ENCODE measurements at places on chromosomes 12 and 14. TPM values are rescaled to one million over a fixed set of nuclear protein-coding genes. Genes with fewer than 3 reads are reported as not detected.

AMN gene
- total RNA-seq: under 0.01 TPM

TCL1B gene
- not detected for total RNA-seq

SSPN gene
- total RNA-seq: 2.7 TPM

CAPZA3 gene
- not detected for total RNA-seq

PPP2R5E gene
- total RNA-seq: 24.0 TPM

SLCO1B3 gene
- total RNA-seq: not detected

ANKLE2 gene
- total RNA-seq: 64.3 TPM

KRT72 gene
- total RNA-seq: not detected

RD3L gene
- not detected for total RNA-seq

PNMA1 gene
- total RNA-seq: 26.4 TPM

CLIP1 gene
- 37.8 TPM for total RNA-seq

ZFHX2 gene
- total RNA-seq: 0.73 TPM

OTOGL gene
- total RNA-seq: 0.20 TPM

COCH gene
- total RNA-seq: 1.1 TPM

HCAR1 gene
- total RNA-seq: 2.2 TPM

LGR5 gene
- not detected for total RNA-seq

ABCC9 gene
- total RNA-seq: 5.9 TPM

DTX1 gene
- 0.73 TPM for total RNA-seq

SERPINA6 gene
- not detected for total RNA-seq

CD27 gene
- not detected for total RNA-seq

CCND2 gene
- 50.0 TPM for total RNA-seq

NPFF gene
- total RNA-seq: not detected

PIGH gene
- total RNA-seq: 18.4 TPM

SERPINA10 gene
- not detected for total RNA-seq

CALCOCO1 gene
- 73.1 TPM for total RNA-seq

HOXC12 gene
- not detected for total RNA-seq

CMKLR1 gene
- 7.0 TPM for total RNA-seq

All from subcutaneous preadipocyte (primary cell).